ENCODE measurements at places on chromosomes 3 and 15.

DNA sequence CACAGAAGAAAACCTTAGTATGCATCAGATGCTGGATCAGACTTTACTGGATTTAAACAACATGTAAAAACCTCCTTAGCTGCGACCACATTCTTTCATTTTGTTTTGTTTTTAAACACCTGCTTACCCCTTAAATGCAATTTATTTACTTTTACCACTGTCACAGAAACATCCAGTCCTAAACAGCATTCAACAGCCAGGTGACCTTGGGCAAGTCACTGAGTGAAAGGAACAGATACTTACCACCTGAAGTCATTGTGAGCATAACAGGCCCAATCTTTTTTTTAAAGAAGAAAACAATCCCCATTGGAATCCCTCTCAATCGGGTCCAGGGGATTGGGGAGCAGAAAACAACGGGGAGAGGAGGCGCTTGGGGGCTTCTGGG, 390 bp downstream of the STARD5 start:
- no peak for DNase-seq

GRCh38 chr3:56919797-56920195, 118.0 kb upstream of the ARHGEF3 start:
- no peak for DNase-seq

- DNase-seq, result no peak
Observed at GRCh38 chr15:49423021-49423420, at the start of gene FGF7. Gene FGF7, plus strand, starts transcription at chr15:49423242. Its CDS starts 1,056 bp downstream, at chr15:49424298.

DNA sequence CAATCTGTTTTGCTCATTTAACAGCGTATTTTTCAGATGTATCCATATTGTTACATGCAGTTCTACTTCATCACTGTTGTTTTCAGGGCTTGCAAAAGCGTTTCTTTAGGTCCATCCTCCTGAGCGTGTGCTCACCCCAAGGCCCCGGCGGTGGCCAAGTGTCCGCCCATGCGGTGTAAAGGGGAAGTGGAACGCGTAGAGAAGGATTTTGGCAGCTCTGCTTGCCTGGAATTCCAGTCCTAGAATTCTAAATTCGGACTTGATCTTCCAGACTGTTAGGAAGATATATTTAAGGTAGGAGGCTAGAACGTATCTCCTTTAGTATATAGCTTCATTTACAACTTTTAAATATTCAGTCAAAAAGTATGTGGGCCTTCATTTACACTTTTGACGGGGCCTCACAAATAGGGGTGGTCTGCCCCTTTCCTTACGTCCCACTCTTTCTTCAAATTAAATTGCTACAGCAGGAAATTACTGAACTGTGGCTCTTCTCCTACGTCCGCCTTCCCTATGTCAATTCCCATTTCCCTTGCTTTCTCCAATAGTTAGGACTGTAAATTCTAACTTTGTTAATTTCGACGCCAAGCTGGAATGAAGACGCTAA, 609 bp upstream of the TBC1D23 start:
- no peak for DNase-seq

DNA sequence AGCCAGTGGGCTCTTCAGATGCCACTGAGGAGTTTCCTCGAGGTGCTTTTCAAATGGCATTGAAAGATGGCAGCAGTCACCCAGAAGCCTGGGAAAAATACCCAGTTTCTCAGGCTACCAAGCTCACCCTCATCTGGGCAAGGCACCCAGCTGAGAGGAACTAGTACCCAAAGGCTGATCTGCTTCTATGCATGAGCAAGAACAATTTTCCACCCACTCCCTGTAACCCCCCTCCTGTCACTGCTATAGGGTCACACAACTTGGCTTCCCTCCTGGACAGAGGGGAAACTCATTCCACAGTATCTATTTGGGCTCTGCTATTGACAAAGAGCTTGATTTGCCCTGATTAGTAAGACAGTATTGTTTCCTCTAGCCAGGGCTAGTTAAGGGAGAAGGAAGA, 31.9 kb downstream of the THRB start:
- DNase-seq, result no peak

GRCh38 chr3:112032098-112032731, 2.3 kb upstream of the TMPRSS7 start:
- no peak for DNase-seq

- no peak for DNase-seq
Observed at GRCh38 chr3:188711881-188712247, 459.9 kb upstream of the TPRG1 start.

GRCh38 chr3:57779666-57780065, 23.6 kb downstream of the SLMAP start:
- no peak for DNase-seq

- no peak for DNase-seq
Observed at GRCh38 chr3:45987368-45988291, 8.0 kb downstream of the FYCO1 start.

- no peak for DNase-seq
Observed at GRCh38 chr3:61864886-61865285, 303.5 kb downstream of the PTPRG start.

DNA sequence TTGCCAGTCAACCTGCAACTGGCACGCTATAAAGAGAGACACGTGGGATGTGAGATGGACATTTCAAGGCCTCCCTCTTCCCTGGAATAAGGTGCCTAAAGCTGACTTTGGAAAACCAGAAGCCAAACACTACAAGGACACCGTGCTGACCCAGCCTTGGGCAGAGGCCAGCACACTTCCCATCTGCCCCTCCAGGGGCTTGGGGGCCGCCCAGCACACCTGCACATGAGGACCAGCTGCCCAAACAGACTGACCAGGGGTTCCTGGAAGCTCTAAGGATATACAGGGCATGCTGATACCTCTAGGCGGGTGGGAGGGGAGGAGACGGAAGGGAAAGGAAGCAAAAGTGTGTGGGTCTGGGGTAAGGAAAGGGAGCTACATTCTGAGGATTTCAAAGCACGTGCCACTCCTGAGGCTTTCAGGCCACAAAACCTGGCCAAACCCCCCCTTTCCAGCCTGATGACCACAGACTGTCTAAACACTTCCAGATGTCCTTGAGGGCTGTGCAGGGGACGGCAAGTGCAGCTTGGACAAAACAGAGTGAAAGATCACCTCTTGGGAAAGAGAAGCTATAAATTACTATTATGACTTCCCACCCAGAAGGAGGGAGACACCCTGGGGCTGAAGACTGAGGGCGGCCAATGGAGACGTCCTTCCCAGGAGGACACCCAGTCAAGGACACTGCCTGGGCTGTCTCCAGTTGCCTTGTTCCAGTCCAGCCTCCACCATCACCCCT, 57.9 kb downstream of the ADCY5 start:
- no peak for DNase-seq

DNA sequence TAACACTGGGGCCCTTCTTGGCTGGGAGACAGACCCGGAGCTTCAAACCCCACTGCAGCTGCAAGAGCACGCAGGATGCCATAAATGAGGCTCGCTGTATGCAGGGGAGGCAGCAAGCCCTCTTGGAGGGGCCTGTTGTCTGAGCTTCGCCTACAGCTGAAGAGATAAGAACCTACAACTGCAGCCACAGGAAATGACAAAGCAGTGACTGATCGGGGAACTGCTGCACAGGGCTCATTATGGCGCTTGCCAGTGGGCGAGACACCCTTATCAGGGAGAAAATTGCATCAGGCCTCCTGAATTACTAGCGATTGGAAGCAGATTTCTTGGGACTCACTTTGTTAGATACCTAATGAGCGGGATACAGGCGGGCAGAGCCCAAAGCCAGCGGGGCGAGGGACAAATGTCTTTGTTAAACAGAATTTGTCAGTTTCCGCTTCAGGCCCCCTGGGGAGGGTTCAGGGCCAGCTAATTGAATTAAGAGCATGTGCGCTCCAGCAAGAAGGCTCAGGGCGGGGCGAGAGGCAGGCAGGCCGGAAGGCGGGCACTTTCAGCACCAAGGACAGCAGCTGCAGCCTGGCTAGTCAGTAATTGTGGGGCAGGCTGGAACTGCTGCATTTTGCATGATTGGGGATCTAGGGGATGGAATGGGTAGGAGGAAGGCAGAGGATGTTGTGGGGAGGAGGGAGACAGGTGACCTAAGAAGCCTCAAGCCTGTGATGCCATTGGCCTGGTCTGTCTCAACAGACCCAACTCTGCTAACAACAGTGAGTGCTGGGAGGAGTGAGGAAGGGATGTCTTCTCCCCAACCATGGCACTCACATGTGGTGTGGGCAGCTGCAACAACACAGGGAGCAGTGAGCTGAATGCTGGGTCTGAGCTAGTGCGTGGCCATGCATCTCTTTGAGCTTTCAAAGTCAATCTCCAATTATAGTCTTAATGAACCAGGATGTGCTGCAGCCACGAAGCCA, 55.3 kb downstream of the CCDC33 start:
- DNase-seq, result peak; percentile 89

DNA sequence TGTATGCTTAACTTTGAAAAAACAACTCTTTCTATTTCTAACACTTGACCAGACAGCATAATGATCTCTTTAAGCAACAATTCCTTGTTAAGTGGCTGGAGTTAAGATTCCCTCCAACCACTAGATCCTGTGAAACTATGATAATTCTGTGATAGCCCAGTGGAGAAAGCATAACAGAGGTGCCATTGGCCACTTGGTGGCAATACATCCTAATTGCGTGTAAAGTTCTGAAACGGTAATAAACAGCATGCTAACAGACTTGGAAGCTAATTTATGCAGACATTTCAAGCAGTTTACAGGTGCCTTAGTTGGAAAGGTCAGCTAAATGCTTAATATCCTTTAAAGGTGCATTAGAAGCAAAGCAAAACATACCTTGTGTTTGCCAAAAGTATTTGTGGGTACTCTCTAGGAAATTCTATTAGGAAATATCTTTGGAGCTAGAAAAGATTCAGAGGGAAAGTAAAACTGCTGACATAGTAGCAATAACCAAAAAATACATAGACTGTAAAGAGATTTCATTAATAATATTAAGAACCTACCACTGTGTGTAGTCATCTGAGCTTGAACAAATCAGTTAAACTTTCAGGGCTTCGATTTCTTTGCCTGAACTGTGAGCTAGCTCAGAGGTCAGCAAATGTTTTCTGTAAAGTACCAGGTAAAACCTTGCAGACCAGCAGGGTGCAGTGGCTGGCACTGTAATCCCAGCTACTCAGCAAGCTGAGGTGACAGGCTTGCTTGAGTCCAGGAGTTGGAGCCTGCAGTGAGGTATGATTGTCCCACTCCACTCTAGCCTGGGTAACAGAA, 19.0 kb upstream of the CSTA start:
- peak; percentile 23 for DNase-seq

All from KBM-7 (cell line).